ENCODE measurements at places on chromosomes 3 and 15.
A peak's percentile ranks its signal among the peaks of the same experiment; 100 is the strongest.

DNA sequence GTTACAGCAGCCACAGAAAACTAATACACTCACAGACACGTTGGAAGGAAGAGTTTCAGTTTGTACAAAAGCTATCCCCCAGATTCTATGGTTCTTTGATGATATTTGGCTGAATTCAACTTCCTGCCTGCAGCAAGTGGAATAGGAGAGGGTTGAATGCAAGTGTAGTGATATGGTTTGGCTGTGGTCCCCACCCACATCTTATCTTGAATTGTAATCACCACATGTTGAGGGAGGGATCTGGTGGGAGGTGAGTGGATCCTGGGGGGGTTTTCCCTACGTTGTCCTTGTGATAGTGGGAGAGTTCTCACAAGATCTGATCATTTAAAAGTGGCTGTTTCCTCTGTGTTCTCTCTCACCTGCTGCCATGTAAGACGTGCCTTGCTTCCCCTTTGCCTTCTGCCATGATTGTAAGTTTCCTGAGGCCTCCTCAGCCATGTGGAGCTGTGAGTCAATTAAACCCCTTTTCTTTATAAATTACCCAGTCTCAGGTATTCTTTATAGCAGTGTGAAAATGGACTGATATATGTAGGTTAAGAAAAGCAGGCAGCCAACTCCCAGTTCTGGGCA is 29.8 kb downstream of the NMNAT3 start:
- DNase-seq, result no peak

- DNase-seq, result no peak
Measured at GRCh38 chr3:27254896-27255295, 114.3 kb downstream of the NEK10 start.

- no peak for DNase-seq
Measured at GRCh38 chr3:58004973-58005372, 3.2 kb upstream of the FLNB start.

DNA sequence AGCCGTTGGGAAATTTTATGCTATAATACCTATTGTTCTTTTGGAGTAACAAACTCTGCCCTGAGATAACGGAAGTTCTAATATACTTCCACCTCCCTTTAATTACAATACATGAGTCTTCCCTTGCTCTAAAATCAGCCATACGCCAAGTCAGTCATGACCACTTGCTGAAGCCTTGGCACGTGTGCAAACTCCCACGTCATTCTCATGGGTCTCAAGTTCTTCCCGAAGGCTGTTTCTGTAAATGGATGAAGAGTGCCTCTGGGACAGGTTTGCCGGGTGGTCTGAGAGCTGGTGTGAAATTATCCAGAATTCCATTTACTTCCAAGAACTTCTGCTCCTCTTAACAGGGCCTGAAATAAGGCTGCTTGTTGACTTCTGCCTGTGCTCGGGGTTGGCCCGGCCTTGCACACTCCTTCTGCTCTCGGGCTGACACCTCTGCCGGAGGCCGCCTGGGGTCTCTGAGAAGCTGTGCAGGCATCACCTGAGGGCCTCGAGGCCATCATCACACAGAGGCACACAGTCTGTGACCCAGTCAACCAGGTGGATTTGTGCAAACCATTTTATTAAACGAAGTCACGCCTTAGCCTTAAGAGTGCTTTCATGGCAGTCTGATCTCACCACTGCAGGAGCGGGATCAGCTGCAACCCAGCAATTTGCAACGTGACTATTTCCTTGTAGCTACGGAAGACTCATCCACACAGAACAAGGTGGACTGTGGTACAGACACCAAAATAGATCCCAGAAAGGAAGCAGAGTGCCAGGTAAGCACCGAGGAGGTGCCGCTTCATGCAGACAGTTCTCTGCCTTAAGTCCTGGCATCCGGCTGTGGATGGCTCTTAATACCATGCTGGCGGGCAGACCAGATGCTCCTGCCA is 120.1 kb downstream of the ADAMTS17 start:
- DNase-seq, result no peak

DNA sequence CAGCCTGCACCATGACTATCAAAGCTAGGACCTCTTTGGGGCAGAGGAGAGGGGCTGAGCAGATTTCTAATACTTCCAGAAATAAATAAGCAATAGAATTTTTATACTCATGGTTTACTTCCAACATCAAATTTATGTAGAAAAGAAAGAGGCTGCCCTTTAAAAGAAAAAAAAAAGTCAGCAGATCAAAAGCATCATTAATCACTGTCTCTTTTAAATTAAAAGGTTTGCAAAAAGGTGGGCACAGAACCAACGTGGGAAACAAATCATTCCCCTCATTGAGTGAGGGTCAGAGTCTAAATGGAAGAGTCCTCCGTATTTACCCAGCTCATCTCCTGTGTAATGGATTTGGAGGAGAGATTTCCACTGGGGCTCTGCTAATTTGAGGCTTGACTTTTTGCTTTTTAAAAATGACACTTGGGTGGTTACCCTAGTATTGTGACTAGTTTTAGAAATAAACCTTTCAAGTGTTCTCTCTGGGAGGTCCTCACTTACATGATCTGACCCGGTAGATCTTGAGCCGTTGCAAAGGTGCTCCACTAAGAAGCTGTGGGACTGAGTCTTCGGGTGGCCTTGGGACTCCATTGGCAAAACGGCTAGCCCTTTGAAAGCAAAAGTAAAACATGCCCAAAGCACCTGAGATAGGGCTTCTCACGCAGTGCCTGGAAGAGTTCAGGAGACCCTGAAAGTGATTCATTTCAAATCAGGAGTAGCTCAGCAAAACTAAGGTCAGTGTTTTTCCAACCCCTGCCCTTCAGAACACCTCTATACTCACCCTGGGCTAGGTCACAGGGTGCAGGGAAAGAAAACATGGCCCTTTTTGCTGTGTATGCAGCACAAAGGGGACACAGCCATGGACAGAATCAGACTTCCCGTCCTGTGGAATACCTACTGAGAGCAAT is 320.9 kb downstream of the FOXP1 start:
- DNase-seq, result no peak

- DNase-seq, result no peak
Measured at GRCh38 chr3:161177991-161178390, 43.1 kb upstream of the NMD3 start.

GRCh38 chr3:81003817-81004216 is 757.6 kb downstream of the GBE1 start:
- no peak for DNase-seq

DNA sequence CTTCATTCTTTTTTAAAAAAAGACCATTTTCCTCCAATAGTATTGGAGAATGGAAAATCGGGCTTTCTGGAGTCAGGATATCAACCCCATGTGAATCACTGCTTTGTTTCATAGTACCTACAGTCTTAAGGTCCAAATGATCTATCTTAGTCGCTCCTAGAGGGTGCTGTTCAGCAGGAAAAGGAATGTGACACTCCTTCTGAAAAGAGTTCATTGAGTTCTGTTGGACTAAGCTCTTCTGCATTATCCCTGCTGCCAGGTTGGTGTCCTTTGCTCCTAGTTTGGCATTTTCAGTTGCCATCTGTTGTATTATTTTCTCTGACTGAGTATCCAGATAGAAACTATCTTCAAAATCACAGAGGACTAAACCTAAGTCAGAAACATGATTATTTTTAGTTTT is 57.2 kb downstream of the POLQ start:
- DNase-seq, result no peak

GRCh38 chr3:140093742-140094141 is 158.8 kb downstream of the CLSTN2 start:
- DNase-seq, result no peak

DNA sequence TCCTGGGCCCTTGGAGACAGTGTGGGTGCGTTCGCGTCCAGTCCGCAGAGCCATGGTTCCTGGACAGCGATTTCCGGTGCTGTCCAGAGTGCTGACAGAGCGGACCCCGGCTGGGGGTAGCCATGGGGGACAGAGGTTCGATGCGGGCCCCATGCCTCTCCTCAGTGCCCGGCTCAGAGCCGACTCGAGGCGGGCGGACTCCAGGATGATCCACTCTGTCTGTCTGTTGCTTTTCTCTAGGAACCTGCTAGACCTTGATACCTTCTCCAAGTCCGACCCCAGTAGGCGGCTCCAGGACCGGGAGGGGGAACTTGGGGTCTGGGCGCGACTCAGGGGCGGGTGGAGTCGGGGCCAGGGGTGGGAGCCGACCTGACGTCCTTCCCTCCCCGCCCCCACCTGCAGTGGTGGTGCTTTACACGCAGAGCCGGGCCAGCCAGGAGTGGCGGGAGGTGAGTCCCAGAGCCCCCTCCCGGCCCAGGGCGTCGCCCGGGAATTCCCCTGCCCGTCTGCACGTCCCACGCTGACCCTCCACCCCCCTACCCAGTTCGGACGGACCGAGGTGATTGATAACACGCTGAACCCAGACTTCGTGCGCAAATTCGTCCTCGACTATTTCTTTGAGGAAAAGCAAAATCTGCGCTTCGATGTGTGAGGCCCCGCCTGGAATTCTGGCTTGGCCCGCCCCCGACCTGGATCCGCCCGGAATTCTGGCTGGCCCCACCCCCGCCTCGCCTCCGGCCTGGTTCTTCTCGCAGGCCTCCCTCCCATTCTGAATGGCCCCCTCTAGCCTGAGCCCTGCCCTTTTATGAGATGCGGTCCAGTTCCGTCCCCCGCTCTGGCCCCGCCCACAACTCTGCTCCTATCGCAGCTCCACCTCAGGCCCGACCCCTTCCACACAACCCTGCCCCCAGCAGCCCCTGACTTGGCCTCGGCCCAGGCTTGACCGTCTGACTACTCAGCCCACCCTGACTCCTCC is 1.0 kb downstream of the CPNE9 start:
- peak; percentile 79 for DNase-seq

GRCh38 chr3:170760174-170760526 is 109.8 kb downstream of the RPL22L1 start:
- DNase-seq, result peak; percentile 17

DNA sequence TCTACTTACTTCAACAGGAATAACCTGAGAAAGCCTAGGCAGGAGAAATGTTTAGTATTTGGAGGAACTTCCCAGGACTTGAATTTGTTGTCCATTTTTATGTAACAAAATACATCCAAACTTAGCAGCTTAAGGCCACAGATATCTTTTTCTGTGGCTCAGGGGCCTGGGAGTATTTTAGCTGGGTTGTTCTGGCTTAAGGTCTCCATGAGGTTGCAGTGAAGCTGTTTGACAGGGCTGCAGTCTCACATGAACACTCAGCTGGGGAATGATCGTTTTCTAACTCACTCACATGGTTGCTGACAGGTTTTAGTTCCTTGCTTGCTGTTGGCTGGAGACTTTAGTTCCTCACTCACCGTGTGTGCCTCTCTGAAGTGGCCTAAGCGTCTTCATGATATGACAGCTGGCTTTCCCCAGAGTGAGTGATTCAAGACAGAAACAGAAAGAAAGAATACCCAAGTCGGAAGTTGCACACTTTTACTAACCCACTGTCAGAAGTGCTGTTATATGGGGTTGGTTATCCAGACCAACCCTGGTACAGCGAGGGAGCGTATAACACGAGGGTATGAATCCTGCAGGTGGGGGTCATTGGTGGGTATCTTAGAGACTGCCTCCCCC is 229.7 kb upstream of the TBL1XR1 start:
- no peak for DNase-seq

DNA sequence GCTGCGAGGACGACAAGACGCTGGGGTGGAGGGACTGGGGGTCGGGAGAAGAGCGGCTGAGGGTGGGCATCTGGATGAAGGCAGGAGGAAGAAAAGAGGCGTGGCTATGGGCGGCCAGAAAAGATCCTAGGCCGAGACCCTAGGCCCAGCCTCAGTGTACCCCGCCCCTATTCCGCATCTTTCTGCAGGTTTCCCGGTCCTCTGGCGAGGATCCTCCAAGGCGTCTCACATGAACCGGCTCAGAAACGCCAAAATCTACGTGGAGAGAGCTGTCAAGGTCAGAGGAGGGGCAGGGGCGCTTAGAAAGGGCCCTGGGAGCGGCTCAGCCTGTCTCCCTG is 340 bp downstream of the TTLL3 start:
- no peak for DNase-seq

DNA sequence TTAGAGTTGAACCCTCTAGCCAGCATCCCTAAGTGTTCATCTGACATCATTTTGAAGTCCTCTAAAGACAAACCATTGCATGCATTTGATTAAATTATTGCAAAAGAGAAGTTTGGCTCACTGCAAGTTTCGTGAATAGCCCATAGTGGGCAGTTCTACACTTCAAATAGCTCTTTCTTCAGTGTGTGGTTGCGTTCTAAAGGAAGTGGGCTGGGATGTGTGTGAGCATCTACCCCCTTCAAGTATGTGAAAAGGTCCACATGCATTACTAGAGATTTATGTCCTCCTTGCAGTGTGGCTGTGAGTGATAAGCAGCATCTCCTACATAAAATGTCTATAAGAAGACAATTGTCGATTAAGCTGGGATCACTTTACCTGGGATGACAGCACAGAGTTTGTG is 54.6 kb downstream of the SST start:
- DNase-seq, result no peak

DNA sequence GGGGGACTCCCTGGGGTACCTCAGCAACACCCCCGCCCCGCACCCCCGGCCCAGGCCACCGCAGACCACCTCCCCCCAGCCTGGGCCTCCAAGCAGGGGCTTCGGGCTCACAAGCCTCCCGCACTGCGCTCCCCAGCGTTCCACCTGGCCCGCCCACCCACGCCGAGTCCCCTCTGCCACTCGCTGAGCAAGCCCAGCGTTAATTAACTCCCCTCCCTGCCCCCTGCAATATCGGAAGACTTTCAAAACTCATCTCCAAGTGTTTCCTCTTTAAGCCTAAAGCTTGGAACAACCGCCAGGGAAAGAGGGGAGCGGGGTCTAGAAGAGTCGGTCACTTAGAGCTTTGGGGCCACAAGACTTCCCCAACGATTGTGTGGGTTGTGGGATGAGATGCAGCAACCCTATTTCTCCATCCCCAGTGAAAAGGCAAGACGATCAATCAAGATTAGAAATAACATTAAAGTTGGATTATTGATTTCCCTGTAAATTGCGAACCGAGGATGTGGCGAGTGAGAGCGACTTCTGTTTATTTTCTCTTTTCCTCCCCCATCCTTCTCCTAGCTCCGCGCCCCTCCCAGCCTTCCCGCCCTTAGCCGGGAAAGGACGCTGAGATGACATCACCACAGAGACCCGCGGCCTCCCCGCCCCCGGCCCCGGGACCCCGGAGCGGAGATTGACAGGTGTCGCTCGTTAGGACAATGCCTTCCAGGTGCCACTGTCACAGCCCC is 30.2 kb downstream of the NR2F2 start:
- no peak for DNase-seq

GRCh38 chr3:148075771-148076716 is 621.7 kb upstream of the AGTR1 start:
- peak; percentile 53 for DNase-seq

- no peak for DNase-seq
Measured at GRCh38 chr3:11047500-11047899, 55.0 kb downstream of the SLC6A1 start.

DNA sequence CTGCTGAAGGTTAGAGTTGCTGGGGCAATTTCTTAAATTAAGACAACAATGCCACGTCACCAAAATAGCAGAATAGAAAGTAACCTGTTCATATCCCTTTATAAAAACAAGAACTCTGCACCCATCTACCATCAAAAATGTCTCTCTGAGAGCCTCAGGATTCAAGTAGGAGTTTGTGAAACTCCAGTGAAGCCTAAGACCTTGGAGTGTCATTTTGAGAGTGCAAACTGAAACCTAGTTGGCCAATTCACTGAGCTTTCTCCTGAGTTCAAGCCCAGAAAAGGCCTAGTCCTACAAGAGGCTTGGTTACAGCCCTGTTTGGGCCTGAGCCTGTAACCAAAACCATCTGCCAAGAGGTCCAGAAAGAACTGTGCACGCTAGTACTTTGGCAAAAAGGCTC is 335.1 kb downstream of the EFHB start:
- no peak for DNase-seq

- DNase-seq, result peak; percentile 64
Measured at GRCh38 chr3:194632809-194633348, 340 bp downstream of the TMEM44 start.
